Mammary epithelial cell (primary cell): ENCODE measurements at places on chromosomes 2 and 18. TPM values are rescaled to one million over a fixed set of nuclear protein-coding genes. Genes with fewer than 3 reads are reported as not detected.
A peak's percentile ranks its signal among the peaks of the same experiment; 100 is the strongest.

DNA sequence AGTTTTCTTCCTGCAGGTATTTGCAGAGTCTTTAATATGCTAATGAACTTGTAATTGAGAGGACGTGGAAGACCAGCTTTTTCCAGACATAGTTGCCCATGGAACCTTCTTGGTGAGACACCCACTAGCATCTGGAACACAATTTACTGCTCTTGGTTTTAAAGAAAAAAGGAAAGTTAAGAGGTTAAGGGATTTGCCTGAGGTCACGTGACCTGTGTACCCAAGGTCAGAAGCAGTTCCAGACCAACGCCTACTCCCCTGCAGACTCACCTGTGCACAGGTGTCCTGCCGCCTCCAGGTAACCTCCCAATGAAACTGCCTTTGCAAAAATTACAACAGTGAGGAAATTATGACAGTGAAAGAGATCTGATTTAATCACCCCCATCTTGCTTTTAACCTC lies 172.7 kb downstream of the ANAPC1 start:
- no peak for DNase-seq

DNA sequence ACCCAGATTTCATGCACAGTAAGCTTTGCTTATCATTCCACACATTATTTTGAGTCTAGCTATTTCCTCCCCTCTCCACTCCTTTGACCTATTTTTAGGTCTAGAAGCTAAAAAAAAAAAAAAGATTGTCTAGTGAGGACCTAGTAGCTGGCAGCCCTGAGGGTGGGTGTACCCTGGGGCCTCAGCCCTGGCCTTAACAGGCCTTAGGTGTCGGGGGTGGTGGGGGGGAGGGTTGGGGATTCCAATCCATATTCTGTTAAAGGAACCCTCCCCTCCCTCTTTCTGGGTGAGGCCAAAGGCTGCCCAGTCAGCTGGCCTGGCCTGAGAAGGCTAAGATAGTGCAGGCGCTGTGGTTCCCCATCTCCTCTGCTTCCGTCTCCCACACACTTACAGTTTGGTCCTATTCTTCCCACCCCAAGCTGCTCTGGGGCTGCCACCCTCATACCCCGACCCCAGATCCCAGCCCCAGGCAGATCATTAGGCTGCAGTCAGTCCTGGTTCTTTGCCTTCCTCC lies 65.5 kb upstream of the HK2 start:
- no peak for DNase-seq

- no peak for DNase-seq
These were observed 1676.4 kb upstream of the SLC39A10 start for GRCh38 chr2:193980599-193980998.

DNA sequence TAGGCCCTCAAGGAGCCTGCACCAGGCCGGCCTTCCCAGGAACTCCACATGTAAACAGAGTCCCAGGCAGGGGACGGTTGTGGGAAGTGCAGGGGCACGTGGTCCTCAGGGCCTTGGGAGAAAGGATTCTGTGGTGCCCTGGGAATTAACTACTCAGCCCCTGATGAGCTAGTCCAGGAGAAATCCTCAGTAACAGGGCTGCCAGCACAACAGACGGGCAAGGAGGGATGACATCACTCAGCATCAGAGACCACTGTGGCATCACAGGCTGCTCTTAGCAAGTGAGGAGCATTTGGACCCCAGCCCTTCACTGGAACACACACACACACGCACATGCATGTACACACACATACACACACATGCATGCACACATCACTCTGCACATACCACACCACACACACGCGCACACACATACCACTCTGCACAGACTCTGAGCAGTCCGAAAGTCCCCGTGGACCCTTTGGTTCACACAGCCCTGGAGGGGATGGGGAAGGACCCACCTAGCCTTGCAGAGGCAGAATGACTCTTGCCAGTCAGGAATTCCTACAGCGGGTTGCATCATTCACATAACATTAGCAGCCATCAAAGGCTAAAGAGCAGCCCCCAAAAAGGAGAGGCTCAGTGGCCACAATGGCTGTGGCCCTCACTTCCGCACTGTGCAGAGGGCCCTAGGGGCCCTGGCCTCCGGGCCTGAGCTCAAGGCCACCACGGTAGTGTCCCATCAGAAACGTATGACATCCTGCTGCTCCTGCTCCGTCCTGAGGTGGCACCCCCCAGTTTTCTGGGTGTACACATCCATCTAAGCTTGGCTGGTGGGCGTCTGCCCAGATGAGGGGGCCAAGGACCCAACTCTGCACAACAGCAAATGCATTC lies 1.9 kb upstream of the NMUR1 start:
- DNase-seq = no peak

DNA sequence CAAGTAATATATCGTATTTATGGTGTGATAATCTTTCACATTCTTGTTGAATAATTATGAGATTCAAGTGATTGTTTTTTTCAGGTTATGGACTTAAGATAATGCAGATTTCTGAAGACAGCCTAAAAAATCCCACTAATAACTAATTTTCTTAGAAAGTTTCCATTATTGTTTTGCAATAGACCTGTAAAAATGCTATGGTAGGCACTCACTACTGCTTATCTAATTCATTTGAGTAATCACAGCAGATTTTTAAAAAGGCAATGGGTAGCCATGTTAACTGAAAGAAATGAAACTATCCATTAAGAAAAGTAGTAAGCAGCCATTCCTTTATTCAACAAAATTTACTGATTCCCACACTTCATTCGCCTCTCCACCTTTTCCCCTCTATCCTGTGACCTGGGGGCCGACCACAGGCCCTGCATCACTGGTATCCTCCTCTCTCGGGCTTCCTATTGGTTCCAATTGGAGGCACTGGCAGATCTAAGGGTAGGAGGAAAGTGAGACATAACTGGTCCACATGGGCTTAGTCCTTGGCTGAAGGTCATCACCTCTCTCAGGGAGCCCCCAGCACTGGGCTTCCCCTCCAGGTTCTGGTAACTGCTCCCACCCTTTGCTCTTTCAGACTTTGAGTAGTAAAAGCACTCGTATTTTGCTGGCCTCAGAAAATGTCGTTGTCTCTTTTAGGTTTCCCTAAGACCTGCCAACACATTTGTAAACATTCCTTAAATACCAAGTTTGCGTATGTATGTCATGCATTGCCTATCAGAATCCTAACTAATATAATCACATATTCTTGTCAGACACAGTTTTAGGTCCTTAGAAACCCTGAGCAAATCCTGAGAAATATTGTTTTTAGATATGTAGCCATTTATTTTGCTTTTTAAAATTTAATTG lies 18.5 kb downstream of the RBMS1 start:
- DNase-seq = no peak

GRCh38 chr2:227257820-227258219 lies 67.2 kb upstream of the MFF start:
- DNase-seq = no peak

GRCh38 chr2:479031-479430 lies 191.1 kb upstream of the ALKAL2 start:
- DNase-seq = no peak

DNA sequence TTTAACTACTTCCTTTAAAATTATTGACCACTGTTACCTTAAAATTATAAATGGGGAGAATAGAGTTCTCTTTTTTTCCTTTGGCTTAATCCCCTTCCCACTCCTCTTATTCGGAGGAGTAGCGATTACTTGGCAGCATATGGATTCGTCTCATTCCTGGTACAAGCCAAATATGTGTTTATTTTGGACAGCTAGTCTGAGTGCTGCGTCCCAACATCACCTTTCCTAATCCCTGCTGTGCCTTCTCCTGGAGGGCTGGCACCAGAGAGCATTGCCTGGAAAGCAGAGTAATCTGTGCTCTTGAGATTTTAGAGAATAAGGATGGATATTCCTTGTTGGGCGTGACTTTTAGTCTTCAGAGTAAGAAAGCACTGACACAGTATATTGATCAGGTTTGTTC lies 185.6 kb downstream of the AGAP1 start:
- DNase-seq = no peak

DNA sequence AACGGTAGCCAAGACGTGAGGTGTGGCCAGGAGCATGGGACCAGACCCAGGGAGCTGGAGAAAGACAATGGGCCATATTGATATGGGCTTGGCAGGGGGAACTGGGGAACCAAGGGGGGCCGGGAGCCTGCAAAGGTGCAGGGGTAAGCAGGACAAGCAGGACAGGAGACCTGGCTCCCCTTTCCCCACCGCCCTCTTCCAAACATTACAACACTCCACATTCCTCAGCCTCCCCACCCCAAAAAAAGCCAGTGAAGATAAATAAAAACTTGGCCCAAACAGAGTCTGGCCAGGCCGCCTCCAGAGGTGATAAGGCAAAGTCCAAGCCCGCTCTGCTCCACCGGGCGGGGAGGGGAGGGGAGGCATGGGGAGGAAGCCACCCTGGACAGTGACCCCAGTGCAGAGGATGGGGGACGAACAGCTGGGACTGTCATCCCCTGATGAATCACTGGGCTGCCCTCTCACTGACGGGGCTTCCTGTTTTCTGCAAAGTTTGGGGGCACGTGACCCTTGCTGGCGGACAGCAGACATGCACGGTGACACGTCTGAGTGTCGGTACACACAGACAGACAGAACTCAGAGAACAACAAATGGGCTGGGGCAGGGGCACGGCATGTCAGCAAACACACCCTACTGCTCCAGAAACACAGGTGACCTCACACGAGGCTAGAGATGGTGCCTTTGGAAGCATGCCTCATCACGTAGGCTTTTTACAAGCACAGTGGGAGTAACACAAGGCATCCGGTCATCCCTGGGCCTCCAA lies 100.2 kb downstream of the TNS1 start:
- DNase-seq = peak; percentile 23

GRCh38 chr2:72770879-72771461 lies 54.9 kb downstream of the EXOC6B start:
- peak; percentile 60 for DNase-seq

GRCh38 chr2:192899466-192899865 lies 704.7 kb upstream of the TMEFF2 start:
- no peak for DNase-seq

DNA sequence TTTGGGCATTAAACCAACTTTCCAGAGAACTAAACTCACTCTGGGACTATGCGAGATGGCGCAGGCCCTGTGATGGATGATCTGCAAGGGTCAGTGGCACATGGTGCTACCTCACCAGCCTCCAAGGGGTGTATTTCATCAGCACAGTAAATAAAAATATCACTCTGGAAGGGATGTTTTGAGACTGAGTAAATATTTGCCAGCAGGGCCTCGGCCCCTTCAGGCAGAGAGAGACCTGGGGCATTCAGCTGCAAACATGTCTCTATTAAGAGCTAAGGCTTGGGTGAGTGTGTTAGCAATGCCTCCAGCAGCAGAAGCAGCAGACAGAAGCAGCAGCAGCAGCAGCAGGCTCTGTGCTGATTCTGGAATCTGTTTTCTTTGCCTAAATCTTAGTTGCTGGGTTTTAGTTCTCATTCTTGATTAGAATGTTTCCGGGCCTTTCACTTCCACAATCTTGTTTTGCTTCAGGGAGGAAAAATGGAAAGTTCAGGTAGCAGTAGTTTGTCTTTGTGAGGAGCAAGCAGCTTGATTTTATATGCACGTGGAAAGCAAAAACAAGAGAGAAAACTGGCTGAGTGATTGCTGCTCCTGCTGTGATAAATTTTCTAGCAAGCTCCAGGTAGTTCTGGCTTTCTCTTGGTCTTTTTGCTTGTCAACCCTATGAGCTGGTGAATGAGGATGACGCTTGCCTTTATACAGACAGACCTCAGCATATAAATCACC lies 18.6 kb downstream of the ADCYAP1 start:
- DNase-seq = no peak

DNA sequence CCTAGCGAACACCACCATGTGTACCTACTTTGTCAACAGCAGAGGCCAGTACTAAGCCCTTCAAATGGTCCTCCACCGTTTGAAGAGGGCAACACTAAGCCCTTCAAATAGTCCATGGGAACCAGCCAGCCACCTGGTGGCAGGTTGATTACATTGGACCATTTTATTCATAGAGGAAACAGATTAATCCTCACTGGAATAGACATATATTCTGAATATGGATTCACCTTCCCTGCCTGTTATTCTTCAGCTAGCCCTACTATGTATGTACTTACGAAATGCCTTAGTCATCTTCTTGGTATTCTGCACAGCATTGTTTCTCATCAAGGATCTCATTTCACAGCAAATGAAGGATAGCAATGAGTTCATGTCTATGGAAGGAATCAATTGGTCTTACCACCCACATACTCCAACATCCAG lies 10.0 kb upstream of the ZNF396 start:
- no peak for DNase-seq

GRCh38 chr18:4416976-4417375 lies 38.1 kb downstream of the DLGAP1 start:
- DNase-seq = no peak

- DNase-seq = no peak
These were observed 187.4 kb downstream of the LPIN1 start for GRCh38 chr2:11933854-11934253.

- peak; percentile 35 for DNase-seq
These were observed 50.4 kb upstream of the SMIM21 start for GRCh38 chr18:75477900-75478299.

- DNase-seq = no peak
These were observed 160.4 kb upstream of the TMEM200C start for GRCh38 chr18:6055711-6056110.

DNA sequence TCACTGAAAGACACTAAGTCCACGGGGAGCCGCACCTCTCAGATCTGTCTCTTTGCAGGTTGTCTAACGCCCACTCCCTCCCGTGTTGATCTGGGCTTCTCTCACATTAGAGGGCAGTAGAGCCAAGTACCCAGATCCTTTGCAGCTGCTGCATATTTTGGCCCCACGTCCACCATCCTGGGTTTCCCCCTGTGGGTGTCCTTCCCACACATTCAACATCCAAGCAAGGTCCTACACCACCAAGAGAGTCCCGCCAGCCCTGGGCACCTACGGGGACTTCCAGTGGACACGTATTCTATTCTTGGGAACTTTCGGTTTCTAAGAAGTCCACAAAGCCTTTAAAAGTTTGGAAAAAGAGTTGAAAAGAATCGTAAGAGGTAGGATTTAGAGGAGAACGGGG lies 116.6 kb downstream of the ATL2 start:
- no peak for DNase-seq

GRCh38 chr18:35578481-35578880 lies 3.1 kb upstream of the GALNT1 start:
- DNase-seq = no peak

- DNase-seq = no peak
These were observed 116.1 kb upstream of the OTX1 start for GRCh38 chr2:62934517-62934916.

Gene TXNL1
- total RNA-seq = 23.2 TPM

Gene KIAA2012
- total RNA-seq = under 0.01 TPM

Gene GEN1
- 10.0 TPM for total RNA-seq

Gene CYS1
- 0.73 and 1.3 TPM in 2 replicates for total RNA-seq

Gene CTAGE1
- not detected in 2 replicates for total RNA-seq

Gene ALK
- total RNA-seq = not detected in 2 replicates

Gene CAPN14
- 0.17 TPM for total RNA-seq

Gene ARHGAP28
- total RNA-seq = 0.27 and 0.38 TPM in 2 replicates

Gene TCF4
- 11.9 and 18.0 TPM in 2 replicates for total RNA-seq

Gene TRABD2A
- 20.7 TPM for total RNA-seq

Gene GRB14
- total RNA-seq = 7.3 TPM

Gene CCDC178
- total RNA-seq = not detected

Gene MTIF2
- 24.0 TPM for total RNA-seq

Gene PHOSPHO2
- 3.0 TPM for total RNA-seq

Gene GLI2
- under 0.01 TPM for total RNA-seq

Gene CAD
- total RNA-seq = 51.7 TPM

Gene OTX1
- total RNA-seq = 1.0 TPM

Gene NOL4
- total RNA-seq = not detected in 2 replicates

Gene INHA
- total RNA-seq = 2.0 and 3.2 TPM in 2 replicates

Gene PLB1
- total RNA-seq = 4.2 and 5.2 TPM in 2 replicates

Gene RUFY4
- total RNA-seq = not detected

Gene SERPINB10
- not detected in 2 replicates for total RNA-seq

Gene TCF23
- total RNA-seq = not detected

Gene BOLL
- total RNA-seq = not detected

Gene CLEC4F
- total RNA-seq = not detected

Gene KIF1A
- under 0.01 TPM for total RNA-seq

Gene SDC1
- 1,360 and 1,408 TPM in 2 replicates for total RNA-seq
